CD8-positive, alpha-beta T cell (primary cell): ENCODE measurements at places on chromosomes 11 and 22.

- DNase-seq: no peak
These were observed 24.7 kb downstream of the DSCAML1 start for GRCh38 chr11:117772360-117772759.

- no peak for DNase-seq
These were observed 999.0 kb downstream of the BRD1 start for GRCh38 chr22:48828688-48829087.

DNA sequence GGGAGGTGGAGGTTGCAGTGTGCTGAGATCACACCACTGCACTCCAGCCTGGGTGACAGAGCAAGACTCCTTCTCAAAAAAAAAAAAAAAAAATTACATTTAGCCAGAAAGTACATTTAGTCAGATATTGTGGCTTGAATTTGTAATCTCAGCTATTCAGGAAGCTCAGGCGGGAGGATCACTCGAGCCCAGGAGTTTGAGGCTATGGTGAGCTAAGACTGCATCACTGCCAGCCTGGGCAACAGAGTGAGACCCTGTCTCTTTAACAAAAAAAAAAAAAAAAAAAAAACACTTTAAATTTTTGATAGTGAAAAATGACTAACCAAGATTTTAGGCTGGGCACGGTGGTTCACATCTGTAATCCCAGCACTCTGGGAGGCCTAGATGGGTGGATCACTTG is 27.3 kb downstream of the MRTFA start:
- DNase-seq: no peak

- DNase-seq: no peak
These were observed 48.8 kb downstream of the STIM1 start for GRCh38 chr11:3904228-3904627.

GRCh38 chr11:119357074-119357473 is 10.6 kb upstream of the MFRP start:
- no peak for DNase-seq

GRCh38 chr11:22634897-22635629 is 9.4 kb upstream of the FANCF start:
- DNase-seq: no peak

- no peak for DNase-seq
These were observed 1768.6 kb downstream of the LRRC4C start for GRCh38 chr11:39690856-39691255.

GRCh38 chr22:46062232-46062615 is 85.3 kb upstream of the WNT7B start:
- no peak for DNase-seq

DNA sequence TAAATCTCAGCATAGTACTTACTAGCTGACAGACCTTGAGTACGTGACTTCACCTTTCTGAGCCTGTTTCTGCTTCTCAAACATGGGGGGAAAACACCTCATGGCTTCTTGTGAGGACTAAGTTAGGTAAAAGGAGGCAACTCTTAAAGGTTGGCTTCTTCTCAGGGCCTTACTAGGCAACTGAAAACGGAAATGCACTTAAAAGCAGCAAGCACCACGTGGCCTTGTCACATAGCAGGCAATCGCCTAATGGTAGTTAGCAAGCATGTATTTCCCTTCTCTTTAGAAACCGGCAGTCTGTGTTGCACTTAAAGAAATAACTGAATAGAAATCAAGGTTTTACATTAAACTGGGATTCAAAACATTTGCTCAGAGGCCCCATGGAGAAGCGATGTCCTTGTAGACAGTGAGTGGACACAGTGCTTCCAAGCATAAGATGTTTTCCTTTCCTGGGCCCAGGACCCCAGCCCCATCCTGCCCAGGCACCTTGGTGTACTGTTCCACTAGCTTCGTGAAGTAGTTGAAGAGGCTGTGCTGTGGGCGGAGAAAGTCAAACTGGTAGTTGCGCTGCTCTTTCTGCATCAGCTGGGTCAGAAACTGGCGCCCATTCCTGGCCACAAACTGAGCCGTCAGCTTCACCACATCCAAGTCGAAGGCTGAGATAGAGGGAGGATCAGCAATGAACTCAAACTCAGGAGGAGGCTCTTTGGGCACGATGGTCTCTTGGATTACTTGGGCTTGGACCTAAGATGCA is 12.1 kb downstream of the SF3A1 start:
- DNase-seq: no peak

- DNase-seq: no peak
These were observed 937 bp downstream of the TRPT1 start for GRCh38 chr11:64224891-64225607.

DNA sequence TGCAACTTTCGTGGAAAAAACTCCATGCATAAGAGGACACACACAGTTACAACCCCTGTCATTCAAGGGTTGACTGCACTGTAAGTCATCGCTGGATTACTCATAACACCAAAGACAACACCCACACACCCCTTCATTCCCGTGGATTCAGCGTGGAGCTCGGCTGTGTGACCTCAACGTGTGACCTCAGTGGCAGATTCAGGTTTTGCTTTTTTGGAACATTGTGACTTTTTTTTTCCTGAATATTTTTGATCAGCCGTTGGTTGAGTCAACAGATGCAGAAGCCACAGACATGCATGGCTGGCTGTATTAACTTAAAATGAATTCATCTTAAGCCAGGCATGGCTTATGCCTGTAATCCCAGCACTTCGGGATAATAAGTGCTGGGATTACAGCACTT is 19.7 kb upstream of the MUC5AC start:
- no peak for DNase-seq

DNA sequence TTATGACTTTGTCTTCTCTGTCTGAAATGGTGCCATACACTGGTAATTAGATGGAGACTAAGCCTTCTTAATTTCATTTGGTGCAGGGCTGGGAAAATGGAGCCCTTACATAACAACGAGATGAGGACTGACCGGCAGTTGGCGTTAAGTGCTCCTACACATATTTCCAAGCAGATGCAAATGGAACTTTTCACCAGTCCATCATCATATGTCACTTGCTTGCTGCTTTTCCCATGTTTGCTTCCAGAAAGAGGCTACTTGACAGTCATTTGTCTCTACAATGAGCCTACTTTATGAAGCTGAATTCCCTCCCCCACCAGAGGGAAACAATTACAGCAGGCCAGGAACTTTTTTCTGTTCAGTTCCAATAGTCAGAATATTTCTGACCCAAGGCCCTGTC is 32.6 kb downstream of the SVIP start:
- DNase-seq: no peak

DNA sequence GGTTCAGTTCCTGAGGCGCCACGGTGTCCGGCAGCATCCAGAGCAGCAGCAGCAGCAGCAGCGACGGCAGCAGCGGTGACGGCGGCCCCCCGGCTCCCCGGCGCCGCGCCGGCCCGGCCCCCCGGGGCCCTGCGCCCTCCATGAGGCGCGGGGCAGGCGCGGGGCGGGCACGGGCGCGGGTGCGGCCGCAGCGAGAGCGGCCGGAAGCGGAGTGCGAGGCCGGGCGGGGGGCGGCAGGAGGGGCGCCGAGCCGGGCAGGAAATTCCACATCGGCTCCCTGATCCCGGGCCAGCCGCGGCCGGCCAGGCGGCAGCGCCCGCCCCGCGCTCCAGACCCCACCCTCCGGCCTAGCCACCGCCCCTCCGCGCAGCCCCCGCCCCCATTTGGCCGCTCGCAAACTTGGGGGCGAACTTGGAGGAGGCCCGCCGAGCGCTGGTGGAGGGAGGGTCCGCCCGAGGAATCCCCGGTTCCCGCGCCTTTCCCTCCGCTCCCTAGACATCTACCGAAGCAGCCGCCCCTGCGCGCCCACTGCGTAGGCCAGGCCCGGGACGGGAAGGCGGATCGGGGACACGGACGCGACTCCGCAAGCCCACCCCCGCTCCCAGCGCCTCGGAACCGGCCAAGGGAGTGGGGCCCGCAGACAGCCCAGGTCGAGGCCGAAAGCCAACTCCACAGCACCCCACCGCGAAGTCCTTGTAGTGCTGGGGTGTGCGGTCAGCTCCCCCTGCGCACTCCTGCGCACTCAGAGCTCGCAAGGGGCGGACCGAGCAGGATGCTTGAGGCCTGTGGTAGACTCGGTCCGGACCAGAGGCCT is at the start of gene SCARF2:
Gene SCARF2, minus strand, starts transcription at position 213 of the 814 bp plus-strand sequence. Its CDS starts 71 bp downstream, at position 142.
- DNase-seq: no peak

DNA sequence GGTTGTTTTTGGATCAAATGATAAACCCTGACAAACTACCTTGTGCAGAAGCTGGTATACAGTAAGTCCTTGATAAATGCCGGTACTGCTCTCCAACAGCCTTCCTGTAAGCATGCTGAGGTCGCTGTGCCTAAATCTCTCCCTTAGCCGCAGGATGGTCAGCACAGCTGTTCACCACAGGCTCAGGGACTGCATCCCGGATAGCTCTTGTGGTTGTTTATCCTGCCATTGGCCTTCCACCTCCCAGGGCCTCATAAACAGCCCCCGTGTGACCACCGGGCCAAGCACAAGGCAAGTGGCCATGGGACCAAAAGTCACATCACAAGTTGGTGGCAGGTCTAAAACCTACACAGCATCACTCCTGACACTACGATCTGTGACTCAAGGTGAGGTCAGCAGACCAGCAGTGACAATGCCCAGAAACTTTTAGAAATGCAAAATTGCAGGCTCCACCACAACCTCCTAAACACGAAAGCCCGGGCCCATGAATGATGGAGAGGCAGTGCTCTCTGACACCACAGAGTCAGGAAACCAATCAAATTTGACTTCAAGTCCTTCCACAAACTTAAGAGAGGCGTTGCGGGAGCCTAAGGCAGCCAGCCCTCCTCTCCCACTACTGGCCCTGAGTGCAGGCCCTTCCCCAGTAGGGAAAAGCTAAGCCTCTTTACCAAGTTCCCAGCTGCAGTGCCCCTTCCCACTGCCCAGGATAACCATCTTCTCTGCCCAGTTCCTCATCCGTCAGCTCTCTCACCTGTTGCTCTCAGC is 3.9 kb downstream of the SPATA19 start:
- no peak for DNase-seq

DNA sequence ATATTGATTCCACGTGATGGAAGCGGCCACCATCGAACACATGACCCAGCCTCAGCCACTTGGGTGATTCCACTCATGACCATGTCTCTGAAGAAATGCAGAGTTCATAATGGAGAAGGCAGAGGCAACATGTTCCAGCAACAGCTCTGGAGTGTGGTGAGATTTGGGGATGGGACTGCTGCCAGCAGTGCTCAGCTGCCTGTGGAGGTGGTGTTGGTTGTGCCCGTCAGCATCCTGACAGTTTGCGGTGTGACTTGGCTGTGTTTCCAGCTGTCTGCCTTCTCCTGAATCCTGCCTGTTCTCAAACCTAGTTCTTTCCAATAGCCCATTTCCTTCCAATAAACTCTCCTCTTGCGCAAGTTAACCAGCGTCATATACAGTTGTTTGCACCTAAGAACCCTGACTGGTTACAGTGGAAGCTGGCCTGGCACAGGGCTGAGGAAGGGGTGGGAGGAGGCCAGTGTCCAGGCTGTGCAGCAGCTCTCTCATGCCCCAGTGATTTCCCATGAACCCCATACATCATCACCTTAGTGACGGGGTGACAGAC is 22.0 kb upstream of the OR8B8 start:
- DNase-seq: no peak

- DNase-seq: no peak
These were observed 20.5 kb upstream of the IL17REL start for GRCh38 chr22:50032941-50033601.

DNA sequence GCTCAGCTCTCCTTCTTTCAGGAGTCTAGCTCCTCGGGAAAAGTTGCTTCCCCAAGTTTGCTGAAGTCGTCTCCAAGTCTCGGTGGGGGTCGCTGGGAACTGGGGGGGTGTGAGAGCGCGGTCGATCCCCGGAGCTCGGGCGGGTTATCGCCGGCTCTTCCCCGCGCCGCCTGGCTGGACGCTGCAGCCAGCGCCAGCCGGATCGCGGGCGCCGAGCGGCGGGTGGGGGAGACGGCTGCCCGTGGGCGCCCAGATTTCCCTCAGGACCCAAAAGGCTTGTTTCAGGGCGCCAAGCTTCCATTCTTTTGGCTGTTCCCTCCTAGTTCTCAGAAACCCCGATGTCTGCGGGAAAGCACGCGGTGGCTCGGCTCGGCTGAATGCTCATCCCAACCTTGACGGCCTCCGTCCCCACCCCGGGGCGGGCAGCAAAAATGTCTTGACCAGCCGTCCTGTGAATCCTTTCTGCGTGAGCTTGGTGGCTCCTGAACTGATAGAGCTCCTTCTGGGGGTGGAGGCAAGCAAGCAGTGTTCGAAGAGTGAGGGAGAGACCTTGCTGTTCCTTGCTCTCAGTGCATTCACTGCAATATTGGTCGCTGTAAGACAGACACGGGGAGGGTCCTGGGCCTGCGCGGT is 1.7 kb downstream of the ZBTB16 start:
- no peak for DNase-seq

DNA sequence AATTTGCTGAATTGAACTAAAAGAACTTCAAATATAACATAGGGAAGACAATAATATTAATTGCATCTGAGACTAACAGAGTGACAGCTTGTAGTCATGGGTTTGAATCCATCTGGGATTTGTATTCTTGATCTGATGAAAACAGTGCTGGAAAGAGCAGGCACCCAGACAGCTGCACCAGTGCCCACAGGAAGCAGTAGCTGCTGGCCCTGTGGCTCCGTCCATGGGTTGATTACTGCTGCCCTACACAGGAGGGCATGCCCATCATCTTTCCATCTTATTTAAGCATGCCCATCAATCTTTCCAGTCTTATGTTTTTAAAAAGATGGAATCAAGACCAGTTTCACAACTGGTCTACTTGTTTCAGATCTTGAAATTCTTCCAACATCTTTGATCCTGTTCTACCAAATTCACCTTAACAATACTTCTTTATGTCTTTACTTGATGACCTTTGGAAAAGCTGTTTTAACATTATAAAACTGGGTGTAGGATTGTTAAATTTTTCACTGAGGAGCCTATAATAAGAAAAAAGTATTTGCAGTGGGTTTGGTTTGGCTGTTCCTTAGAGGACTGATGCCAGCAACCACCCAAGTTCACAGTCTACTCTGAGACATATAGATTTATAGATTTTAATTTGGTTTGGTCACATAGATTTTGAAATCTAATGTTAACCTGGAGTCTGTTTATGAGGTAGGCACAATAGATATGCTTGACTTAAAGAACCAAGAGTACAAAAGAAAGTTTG is 761 bp upstream of the NXPE4 start:
- no peak for DNase-seq
